ENCODE measurements at places on chromosomes 6 and 20. TPM values are rescaled to one million over a fixed set of nuclear protein-coding genes. Genes with fewer than 3 reads are reported as not detected.

The RBPJL gene
- not detected for total RNA-seq

The TRDN gene
- 3.8 TPM for total RNA-seq

The ATAT1 gene
- total RNA-seq, result 33.0 TPM

The RIPOR3 gene
- 19.1 TPM for total RNA-seq

The GSTA3 gene
- not detected for total RNA-seq

The SYCP2 gene
- total RNA-seq, result 0.37 TPM

The CST11 gene
- total RNA-seq, result not detected

The CALHM5 gene
- 0.26 TPM for total RNA-seq

The ANGPT4 gene
- total RNA-seq, result not detected

The HEY2 gene
- 0.32 TPM for total RNA-seq

The TRERF1 gene
- total RNA-seq, result 10.8 TPM

DNA sequence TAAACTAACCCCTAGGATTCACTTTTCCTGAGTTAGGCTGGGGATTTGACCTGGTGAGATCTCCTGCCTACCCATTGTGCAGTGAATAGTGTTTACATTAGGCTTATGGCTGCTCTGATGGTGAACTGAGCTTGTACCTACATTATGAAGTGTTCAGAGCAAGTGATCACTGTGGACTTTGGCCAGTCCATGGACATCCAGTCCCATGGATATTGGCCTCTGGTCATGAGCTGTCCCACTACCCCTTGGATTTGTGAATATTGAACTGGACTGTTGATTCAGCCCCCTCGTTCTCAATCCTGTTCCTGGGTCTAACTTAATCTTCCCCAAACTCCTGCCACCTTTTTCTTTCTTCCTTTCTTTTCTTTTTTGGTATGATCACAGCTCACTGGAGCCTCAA is 13.8 kb downstream of the ASIP start:
- no peak for DNase-seq

GRCh38 chr6:100412872-100413271 is 51.8 kb downstream of the SIM1 start:
- DNase-seq, result no peak

- no peak for DNase-seq
Measured at GRCh38 chr20:19746396-19746795, 11.7 kb upstream of the RIN2 start.

GRCh38 chr6:158706369-158706982 is 56.6 kb downstream of the SYTL3 start:
- peak; percentile 73 for DNase-seq

DNA sequence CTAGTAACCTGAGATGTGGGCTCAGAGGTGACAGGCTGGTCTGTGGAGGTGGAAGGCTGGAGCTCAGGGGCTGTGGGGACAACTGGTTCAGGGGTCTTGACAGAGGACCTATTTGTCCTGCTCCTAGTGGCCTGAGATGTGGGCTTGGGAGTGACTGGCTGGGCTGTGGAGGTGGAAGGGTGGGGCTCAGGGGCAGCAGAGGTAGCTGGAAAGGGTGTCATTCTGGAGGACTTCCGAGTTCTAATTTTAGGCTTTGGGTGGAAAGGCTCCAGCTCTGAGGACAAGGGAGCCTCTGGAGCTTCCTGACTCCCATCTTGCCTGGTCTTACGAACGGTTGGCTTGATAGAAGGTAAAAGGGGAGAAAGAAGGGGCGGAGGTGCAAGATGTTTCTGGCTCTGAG is 11.5 kb downstream of the MDC1 start:
- no peak for DNase-seq

DNA sequence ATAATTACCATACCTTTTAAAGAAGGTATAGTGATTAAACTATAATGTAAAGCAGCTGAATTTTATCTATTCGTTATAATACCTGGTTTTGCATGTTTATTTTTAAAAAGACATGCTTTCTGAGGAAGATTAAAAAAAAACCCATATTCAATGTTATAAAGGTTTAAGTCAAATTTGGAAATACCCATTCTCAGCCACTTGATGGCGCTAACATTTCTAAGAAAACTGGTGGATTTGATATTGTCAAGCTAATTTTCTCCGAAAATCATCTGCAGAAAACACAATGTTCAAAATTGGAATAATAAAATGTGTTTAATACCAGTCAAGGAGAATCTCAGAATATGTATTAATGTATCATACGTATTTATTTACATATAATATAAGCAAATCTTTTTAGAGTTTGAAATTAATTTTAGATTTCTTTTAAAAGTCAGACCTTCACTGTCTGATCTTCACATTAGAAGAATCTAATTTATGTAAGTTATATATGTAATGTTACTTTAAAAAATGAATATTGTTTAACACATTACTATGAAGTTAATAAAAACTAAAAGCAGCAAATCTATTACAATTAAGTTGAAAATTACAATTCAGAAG is 35.0 kb downstream of the SHPRH start:
- peak; percentile 61 for DNase-seq

- DNase-seq, result no peak
Measured at GRCh38 chr20:51162015-51162414, 139.1 kb upstream of the KCNG1 start.

- peak; percentile 10 for DNase-seq
Measured at GRCh38 chr6:116165596-116165995, 39.7 kb upstream of the COL10A1 start.

- DNase-seq, result no peak
Measured at GRCh38 chr6:151493161-151493803, 535 bp upstream of the CCDC170 start.

- DNase-seq, result no peak
Measured at GRCh38 chr20:45470262-45470931, 844 bp downstream of the WFDC2 start.

- DNase-seq, result no peak
Measured at GRCh38 chr6:66230591-66230990, 523.6 kb upstream of the EYS start.

GRCh38 chr6:137937834-137938233 is 70.8 kb downstream of the TNFAIP3 start:
- no peak for DNase-seq

DNA sequence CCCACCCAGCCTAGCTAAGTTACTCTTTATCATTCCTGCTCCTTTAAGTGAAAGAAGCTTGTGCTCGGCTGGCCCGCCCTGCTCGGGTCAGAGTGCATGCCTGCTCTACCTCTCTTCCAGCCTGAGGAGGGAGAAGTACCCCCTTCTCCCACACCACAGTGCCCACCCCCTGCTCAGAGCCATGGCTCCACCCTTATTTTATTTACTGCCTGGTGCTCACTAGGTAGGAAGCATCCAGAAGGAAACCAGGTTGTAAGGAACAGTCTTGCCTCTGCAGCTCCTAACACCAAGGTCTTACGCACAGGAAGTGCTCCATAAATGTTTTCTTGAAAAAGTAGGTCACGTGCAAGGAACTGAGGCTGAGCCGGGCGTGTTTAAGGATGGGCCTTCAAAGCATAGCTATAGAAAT is 105.7 kb upstream of the SNX9 start:
- no peak for DNase-seq

- peak; percentile 83 for DNase-seq
Measured at GRCh38 chr6:97085772-97086171, 161.2 kb downstream of the KLHL32 start.

GRCh38 chr6:45951321-45952167 is 64.1 kb downstream of the CLIC5 start:
- no peak for DNase-seq

GRCh38 chr6:150251566-150252186 is 108.8 kb downstream of the PPP1R14C start:
- no peak for DNase-seq

DNA sequence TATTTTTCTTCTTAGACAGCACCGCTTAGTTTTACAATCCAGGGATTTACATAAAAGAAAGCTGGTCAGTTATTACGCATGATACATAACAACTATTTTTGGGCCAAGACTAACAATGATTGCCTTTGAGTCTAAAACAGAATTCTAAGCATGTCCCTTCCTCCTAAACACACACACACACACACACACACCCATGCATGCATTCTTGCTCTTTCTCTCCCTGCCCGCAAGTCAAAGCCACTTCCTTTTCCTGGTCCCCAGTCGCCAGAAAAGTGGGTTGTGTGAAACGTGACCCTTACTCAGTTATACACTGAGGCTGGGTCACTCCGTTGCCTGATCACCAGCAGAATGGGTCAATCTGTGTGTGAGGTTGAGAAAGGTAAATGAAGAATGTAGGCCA is 31.4 kb downstream of the FYN start:
- DNase-seq, result no peak

DNA sequence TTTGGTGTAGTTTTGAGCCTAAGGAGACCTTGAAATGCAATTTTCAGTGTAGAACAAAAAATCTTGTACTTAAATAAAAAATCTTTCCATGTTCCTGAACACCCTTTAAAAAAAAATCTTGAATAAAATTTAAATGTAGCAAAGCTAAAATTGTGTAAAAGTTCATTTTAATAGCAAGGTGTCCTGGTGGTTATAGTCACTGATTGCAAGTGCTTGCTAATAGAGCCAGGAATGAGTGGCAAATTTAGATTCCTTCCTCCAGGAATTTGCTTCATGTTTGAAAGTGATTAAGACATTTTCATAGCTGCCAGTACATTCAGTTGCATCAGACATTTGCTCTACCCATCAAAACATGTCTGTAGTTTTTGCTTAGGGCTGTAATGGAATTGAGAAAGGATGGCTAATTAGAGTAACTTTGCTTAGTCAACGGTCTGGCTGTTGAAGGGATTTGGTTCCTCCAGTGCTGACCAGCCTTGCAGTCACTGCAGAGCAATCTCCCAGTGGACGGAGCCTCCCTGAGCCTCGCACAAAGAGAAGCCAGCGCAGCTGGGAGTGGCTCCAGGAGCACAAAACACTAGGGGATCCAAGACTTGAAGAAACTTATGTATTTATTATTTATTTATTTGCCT is 36.5 kb downstream of the AKAP12 start:
- DNase-seq, result no peak

All from A673 (cell line).